ENCODE measurements at places on chromosomes 7 and 10.

DNA sequence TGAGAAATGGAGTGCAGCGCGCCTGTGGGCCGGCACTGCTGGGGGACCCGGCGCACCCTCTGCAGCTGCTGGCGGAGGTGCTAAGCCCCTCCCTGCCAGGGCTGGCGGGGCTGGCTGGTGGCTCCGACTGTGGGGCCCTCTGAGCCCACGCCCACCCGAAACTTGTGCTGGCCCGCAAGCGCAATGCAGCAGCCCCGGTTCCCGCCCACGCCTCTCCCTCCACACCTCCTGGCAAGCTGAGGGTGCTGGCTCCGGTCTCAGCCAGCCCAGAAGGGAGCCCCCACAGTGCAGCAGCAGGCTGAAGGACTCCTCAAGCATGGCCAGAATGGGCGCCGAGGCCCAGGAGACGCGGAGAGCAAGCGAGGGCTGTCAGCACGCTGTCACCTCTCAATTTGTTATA lies 1063.0 kb upstream of the AUTS2 start:
- DNase-seq = no peak

DNA sequence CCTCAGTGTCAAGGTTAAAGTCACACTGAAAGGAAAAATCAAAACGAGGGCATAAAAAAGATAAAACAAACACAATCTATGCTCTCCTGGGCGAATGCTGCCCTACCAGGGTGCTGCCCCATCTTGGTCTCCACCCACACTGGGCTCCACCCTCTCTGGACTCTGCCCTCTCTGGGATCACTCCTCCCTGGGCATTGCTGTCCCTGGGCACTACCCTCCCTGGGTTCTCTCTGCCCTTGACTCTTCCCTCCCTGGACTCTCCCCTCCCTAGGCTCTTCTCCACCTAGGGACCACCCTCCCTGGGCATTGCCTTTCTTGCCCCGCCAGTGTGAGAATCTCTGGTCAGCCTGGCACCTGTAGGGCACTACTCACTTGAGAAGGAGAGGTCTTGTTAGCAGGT lies 8.6 kb downstream of the GDF2 start:
- DNase-seq = no peak

DNA sequence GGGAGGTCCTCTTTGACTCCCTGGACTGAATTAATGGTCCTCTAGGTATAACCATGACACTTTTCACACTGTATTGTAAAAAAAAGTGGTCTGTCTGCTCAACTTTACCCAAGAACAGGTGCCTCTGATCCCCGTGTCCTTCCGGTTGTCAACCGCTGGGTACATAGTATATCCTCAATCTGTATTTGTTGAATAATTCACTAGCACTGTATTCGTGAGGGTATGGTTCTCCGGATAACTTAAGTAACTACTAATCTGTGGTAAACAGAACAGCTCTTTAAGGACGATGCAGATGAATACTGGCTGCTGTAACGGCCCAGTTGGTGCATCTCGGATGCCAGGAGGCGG lies 472 bp upstream of the ADAM22 start:
- DNase-seq = no peak

GRCh38 chr7:157318015-157318706 lies 18.6 kb upstream of the DNAJB6 start:
- no peak for DNase-seq

DNA sequence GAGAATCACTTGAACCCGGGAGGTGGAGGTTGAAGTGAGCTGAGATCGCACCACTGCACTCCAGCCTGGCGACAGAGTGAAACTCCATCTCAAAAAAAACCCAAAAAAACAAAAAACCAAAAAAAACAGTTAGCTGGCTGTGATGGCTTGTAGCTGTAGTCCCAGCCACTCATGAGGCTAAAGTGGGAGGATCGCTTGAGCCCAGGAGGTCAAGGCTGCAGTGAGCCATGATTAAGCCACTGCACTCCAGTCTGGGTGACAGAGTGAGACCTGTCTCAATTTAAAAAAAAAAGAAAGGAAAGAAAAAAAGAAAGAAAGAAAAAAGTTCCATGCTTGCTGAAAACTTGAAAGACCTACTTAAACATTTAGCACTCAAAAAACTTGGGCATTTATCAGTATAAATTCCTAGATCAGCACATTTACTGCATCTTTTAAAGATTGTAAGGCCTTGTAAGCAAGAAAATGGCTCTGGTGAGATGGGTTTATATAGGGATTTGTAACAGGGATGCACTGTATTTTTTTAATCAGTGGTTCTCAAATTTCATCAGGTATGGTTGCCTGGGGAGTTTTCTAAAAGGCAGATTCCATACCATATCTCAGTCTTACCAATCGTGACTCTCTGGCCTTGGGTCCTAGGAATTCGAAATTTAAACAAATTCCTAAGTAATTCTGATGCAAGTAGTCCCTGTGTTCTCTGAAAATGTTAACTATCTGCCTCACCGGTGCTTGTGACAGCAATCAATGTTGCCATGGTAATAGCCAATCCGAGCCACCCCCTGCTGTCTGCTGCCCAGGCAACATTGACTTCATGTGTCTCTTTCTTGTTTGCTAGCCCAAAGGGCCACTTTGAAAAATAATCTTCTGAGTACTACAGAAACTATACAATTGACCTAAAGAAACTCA lies 11.5 kb upstream of the NT5C2 start:
- no peak for DNase-seq

- no peak for DNase-seq
Measured at GRCh38 chr7:14894826-14895225, 7.7 kb downstream of the DGKB start.

GRCh38 chr10:105063796-105064195 lies 422.7 kb downstream of the SORCS3 start:
- DNase-seq = peak; percentile 21

GRCh38 chr10:63819753-63820329 lies 298.6 kb downstream of the REEP3 start:
- peak; percentile 79 for DNase-seq

- DNase-seq = peak; percentile 26
Measured at GRCh38 chr10:111203615-111204014, 126.8 kb downstream of the ADRA2A start.

DNA sequence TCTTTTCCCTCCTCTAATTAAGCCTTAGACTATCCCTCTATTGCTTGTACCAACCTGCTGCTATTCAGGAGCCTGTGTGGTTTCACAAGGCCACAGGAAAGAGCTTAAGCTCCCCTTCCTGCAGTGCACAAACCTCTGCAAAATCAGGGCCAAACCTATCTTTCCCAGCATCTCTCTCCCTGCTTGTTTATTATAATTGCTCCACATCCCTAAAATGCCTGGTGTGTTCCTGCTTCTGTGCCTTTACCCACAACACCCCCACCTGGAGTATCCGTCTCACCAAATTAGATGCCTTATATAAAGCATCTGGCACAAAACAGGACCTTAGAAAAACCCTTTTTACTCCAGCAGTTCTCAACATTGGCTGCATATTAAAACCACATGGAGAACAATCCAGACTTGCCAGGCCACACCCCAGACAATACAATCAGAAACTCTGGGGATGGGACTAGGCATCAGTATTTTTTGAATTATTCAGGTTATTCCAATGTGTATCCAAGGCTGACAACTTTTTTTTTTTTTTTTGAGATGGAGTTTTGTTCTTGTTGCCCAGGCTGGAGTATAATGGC lies 16.7 kb downstream of the SEC31B start:
- DNase-seq = no peak

- DNase-seq = no peak
Measured at GRCh38 chr7:148589640-148590039, 926 bp upstream of the C7orf33 start.

GRCh38 chr7:103711413-103711812 lies 265.4 kb upstream of the SLC26A5 start:
- no peak for DNase-seq

- no peak for DNase-seq
Measured at GRCh38 chr10:48903151-48903550, 36.5 kb downstream of the LRRC18 start.

GRCh38 chr7:10584886-10585285 lies 388.8 kb upstream of the PHF14 start:
- DNase-seq = no peak

DNA sequence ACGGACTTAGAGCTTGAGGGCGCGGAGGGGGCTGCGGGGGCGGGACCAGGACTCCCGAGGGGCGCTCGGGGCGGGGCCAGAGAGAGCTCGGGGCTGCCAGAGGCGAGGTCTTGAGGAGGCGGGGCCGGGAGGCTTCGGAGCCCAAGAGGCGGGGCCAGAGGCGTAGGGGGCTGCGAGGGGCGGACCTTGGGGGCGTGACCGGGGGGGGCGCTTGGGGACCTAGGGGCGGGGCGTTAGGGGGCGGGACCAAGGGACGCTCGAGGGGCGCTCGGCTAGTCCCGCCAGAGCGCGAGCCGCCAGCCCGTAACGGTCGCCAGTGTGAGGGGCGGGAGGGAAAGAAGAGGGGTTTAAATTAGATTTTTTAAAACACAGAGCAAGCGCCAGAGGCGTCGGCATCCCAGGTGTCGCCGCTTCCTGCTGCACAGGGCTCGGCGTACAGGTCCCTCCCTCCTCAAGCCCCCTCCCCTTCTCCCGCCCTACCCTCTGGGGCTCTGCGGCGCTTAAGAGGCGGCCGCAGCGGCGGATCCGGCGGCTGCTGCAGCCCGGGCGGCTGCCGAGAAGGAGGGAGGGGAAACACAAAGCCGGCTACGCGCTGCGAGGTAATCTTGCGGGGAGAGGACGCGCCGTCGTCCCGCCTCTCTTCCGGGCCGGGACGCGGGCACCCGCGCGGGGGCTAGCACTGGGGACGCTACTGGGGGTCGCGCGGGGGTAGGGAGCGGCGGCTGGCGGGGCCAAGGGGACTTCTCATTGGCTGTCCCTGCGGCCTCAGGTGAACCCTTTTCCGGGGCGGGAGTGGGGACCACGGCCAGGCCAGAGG lies at the start of gene ADD3:
Gene ADD3 (plus strand): TSS at position 284 of the 817 bp plus-strand sequence. CDS start 92,670 bp downstream, outside the sequence.
- DNase-seq = peak; percentile 98

GRCh38 chr10:88733215-88733614 lies 26.6 kb upstream of the LIPN start:
- no peak for DNase-seq

- DNase-seq = peak; percentile 22
Measured at GRCh38 chr10:37975401-37975991, 951 bp downstream of the ZNF25 start.

DNA sequence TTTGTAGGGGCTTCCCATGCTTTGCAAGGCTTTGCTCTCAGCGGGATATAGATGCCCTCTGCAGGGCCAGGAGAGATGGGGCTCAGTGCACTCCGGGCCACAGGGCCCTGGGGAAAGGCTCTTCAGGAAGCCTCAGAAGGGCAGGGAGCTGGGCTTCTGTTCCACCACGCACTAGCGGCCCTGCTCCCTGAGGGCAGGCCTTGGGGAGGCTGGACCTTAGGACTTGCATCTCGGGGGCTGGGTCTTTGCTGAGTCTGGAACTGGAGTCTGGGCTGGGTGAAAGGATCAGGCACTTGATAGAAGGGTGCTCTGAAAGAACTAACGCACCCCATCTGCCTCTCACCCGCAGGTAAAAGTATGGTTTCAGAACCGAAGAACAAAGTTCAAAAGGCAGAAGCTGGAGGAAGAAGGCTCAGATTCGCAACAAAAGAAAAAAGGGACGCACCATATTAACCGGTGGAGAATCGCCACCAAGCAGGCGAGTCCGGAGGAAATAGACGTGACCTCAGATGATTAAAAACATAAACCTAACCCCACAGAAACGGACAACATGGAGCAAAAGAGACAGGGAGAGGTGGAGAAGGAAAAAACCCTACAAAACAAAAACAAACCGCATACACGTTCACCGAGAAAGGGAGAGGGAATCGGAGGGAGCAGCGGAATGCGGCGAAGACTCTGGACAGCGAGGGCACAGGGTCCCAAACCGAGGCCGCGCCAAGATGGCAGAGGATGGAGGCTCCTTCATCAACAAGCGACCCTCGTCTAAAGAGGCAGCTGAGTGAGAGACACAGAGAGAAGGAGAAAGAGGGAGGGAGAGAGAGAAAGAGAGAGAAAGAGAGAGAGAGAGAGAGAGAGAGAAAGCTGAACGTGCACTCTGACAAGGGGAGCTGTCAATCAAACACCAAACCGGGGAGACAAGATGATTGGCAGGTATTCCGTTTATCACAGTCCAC lies 5.4 kb downstream of the EMX2 start:
- peak; percentile 6 for DNase-seq

GRCh38 chr10:53765311-53765710 lies 992.7 kb upstream of the MBL2 start:
- no peak for DNase-seq

GRCh38 chr10:71761541-71762113 lies 11.7 kb downstream of the VSIR start:
- DNase-seq = no peak

GRCh38 chr7:155357573-155358041 lies 59.9 kb downstream of the INSIG1 start:
- DNase-seq = no peak

- DNase-seq = no peak
Measured at GRCh38 chr10:29634105-29634504, 666 bp downstream of the SVIL start.

GRCh38 chr7:27237735-27238334 lies 4.8 kb upstream of the EVX1 start:
- no peak for DNase-seq

DNA sequence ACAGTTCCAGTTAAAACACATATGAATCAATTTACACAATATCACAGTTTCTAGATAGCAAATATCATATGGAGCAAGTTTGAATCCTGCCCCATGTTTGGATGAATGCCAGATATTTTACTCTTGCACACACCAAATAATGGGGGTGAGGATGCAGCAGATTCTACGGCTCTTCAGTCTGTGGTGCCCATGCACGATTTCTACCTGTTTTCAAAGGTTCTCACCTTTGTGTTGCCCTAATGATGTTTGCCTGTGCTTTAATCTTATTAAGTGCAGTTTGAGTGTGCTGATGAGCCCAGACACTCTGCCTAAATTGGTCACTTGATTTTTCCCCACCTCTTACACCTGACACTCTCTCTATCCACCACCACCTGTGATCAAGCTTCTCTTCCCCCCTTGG lies 119.6 kb downstream of the NPY start:
- no peak for DNase-seq

DNA sequence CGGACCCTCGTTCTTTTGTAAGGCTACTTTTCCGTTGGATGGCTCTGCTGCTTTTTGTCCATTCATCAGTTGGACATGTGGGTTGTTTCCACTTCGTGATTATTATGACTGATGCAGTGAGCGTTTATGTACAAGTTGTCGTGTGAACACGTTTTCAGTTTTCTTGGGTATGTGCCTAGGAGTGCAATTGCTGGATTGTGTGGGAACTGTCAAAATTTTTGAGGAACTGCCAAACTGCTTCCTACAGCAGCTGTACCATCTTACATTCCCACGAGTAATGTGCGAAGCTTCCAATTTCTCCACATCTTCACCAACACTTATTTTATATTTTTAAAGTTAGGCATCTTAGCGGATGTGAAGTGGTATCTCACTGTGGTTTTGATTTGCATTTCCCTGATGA lies 10.4 kb downstream of the FKBP6 start:
- no peak for DNase-seq

- DNase-seq = no peak
Measured at GRCh38 chr7:11290863-11291262, 317.2 kb downstream of the PHF14 start.

DNA sequence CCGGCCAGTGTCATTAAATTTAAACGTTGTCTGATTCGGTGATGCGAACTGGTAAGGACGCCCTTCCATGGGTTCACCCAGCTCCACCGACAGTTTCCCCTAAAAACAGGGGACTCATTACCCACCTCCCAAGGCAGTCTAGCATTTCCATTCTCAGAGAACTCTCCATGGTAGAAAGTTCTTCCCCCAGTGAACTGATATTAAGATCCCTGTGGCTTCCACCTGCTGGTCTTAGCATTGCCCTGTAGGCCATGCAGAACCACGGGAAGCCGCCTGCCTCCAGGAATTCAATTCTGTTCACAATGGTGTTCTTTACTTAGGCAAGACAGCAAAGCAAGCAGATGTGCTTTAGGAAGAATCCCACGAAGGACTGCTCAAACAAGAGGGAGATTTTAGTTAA lies 128.9 kb upstream of the NANOS1 start:
- no peak for DNase-seq
